BJ (cell line): ENCODE measurements at places on chromosomes 11 and 22.

GRCh38 chr11:3217818-3218482, 663 bp downstream of the MRGPRG start:
- DNase-seq: no peak

DNA sequence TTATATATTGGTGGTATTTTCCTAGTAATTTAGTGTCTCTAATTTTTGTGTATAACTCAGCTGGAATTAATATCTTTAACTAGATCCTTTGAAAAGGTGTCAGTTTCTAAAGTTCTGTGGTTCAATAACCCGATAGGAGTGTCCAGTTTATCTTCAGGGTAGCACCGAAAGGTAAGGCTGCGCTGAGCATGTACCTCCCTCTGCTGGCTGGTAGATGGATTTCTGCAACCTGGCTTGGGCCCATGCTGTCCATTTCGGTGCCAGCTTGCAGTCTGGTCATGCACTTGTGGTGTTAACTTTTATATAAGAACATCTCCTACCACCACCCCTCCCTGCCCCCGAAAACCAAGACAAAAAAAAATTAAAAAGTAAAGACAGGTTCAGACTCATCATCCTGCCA, 24.7 kb downstream of the EXT2 start:
- DNase-seq: no peak

DNA sequence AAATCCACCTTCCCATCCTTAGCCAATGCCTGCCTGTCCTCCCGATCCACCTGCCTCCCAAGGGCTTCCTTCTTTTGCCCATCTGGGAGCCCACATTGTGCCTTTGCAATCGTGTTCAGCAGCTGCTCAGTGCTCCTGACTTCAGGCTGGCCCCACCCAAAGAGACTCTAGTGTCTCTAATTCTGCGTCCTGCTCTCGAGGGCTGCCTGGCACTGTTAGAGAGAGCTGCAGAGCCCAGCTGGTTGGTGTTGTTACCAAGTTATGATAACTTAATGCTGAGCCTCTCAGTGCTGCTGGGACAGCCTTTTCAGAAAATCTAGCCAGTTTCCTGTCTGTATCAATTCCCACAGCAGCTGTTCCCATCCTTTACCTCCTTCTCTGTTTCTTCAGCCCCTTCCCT, 69.1 kb downstream of the MICAL2 start:
- no peak for DNase-seq

- DNase-seq: no peak
These were observed 54.4 kb downstream of the SLC17A6 start for GRCh38 chr11:22392561-22392960.

- DNase-seq: no peak
These were observed 91.5 kb downstream of the CACNA1I start for GRCh38 chr22:39661842-39662685.

GRCh38 chr11:19816817-19817216, 104.2 kb downstream of the NAV2 start:
- DNase-seq: no peak

GRCh38 chr11:103863497-103863896, 172.9 kb upstream of the DDI1 start:
- no peak for DNase-seq

- no peak for DNase-seq
These were observed 911.9 kb downstream of the METTL15 start for GRCh38 chr11:29019960-29020683.

DNA sequence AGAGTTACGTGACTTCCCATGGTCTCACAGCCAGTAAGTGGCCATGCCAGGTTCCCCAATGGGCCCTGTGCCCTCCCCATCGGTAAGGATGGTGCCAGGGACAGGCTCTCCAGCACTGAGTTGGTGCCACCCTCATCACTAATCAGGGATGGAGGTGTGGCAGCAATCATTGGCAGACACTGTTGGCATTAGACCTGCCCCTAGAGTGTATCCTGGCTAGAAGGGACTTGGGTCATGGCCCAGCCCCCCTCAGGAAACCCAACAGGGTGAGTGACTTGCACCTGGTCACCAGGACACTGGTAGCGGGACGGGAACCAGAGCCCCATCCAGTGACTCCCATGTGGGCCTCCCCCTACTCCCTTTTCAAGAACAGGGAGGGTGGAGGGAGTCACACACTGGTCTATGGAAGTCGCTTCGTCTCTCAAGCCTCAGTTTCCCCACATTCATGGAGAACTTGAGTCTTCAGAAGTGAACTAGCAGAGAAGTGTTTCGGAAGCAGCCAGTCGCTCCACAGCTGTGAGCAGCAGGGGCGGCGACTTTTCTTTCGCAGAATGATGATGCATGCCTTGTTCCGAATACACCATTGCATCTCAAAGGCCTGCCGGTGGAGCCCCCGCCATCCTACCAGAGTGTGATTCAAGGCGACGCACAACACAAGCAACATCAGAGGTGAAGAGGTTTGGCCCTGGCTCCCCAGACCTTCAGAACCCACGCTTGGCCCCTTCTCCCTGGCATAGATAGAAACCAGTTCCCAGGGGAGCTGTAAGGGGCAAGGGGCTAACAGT, 12.9 kb downstream of the MS4A10 start:
- DNase-seq: no peak

DNA sequence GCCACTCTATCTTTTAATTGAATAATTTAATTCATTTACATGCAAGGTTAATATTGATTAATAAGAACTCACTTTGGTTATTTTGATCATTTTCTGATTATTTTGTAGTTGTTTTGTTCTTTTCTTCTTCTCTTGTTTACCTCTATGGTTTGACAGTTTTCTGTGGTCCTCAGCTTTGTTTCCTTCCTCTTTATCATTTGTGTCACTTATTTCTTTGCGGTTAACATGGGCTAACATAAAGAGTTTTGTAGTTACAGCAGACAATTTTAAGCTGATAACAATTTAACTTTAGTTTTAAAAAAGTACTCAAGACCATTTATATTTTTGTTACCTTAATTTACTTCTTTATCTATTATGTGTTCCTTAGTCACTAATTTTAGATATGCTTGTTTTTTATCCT, 1032.8 kb upstream of the RAG2 start:
- DNase-seq: no peak

DNA sequence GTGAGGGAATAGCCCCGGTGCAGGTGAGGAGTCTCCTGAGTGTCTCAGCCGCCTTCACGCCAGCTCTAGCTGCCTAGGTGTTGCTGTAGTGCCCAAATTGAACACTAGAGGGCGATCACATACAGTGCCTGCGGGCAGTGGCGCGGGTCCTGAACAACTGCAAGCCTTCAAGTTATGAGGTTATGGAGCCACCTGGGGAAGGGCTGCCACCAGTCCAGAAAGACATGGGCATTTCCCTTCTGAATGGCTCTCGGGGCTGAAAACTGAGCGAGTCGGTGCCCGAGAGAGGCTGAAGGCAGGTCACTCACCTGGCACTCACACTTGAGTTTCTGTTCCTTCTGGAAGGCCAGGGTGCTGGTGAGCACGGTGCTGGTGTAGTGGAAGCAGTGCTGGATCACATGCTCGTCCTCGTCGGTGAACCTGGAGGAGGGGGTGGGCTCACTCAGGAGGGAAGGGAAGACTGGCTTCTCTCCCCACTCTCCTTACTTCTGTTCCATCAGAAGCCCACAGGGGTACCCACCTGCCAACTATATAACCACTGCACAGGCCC, 88.4 kb downstream of the PDE2A start:
- no peak for DNase-seq

DNA sequence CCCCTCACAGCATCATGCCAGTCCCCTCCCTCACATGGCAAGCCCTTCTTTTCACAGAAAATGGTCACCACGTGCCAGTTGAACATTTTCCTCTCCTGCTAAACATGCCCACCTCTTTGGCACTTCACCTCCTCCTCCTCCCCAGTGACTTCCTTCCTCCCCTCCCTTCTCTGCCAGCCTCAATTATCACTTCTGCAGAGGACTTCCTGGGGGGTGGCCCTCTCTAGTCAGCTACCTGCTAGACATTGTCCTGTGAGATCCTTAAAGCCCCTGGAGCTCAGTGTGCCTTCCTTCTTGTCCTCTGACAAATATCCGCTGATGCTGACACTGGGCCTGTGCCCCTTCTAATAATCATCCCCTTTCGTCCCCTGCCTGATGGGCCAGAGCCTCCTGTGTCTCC, 43.2 kb upstream of the E2F8 start:
- DNase-seq: no peak

DNA sequence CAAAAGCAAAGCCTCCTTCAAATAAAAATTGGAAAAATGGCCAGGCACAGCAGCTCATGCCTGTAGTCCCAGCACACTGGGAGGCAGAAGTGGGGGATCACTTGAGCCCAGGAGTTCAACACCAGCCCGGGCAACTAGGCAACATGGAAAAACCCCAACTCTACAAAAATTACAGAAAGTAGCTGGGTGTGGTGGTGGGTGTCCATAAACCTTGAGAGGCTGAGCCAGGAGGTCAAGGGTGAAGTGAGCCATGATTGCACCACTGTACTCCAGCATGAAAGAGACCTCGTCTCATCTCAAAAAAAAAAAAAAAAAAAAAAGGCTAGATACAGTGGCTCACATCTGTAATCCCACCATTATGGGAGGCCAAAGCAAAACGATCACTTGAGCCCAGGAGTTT, 22.3 kb downstream of the DDX6 start:
- DNase-seq: no peak

GRCh38 chr11:2298795-2299761, 2.6 kb downstream of the C11orf21 start:
- no peak for DNase-seq

- no peak for DNase-seq
These were observed 1.0 kb downstream of the SSTR3 start for GRCh38 chr22:37211075-37211865.

- DNase-seq: no peak
These were observed 11.6 kb upstream of the FGF19 start for GRCh38 chr11:69715446-69715845.

- no peak for DNase-seq
These were observed 113.8 kb downstream of the ATXN10 start for GRCh38 chr22:45785458-45785857.
